IMR-90 (cell line): ENCODE measurements at places on chromosomes 13 and 19. TPM values are rescaled to one million over a fixed set of nuclear protein-coding genes. Genes with fewer than 3 reads are reported as not detected.
A peak's percentile ranks its signal among the peaks of the same experiment; 100 is the strongest.

DNA sequence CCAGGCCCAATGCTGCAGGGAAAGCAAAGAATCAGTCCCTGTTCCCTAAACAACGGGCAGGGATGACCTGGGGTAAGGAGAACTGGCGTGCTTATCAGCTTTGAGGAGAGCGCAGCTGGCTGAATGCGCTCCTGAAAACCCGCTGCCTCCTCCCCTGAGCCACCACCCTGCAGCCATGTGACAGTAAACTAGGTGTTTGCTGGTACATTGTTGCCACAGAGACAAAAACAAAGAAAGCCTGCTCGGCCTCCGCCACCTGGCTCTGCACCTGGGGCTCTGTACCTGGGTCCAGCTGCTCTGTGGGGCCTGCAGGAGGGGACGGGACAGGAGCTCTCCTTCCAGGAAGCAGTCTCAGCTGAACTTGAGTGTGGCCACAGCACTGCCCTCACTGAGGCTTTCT is 21.8 kb downstream of the MCF2L start:
- no peak for DNase-seq

Gene C19orf67
- total RNA-seq = not detected in 2 replicates

DNA sequence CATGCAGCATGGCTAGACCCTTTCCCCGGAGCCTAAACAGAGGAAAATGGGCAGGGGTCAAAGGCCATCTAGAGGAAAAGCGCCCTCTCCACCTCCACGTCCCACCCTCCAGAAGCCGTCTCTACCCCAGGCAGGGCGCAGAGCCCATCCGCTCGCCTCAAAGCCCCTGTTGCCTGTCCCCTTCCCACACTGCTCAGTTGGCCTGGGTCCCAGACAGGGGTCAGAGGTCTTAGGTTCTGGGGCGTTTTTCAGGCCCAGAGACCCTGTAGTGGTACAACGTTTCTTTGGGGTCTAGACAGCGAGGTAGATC is 285 bp downstream of the TMEM143 start:
- no peak for DNase-seq

GRCh38 chr13:88800505-88800904 is 1129.3 kb downstream of the SLITRK5 start:
- no peak for DNase-seq

DNA sequence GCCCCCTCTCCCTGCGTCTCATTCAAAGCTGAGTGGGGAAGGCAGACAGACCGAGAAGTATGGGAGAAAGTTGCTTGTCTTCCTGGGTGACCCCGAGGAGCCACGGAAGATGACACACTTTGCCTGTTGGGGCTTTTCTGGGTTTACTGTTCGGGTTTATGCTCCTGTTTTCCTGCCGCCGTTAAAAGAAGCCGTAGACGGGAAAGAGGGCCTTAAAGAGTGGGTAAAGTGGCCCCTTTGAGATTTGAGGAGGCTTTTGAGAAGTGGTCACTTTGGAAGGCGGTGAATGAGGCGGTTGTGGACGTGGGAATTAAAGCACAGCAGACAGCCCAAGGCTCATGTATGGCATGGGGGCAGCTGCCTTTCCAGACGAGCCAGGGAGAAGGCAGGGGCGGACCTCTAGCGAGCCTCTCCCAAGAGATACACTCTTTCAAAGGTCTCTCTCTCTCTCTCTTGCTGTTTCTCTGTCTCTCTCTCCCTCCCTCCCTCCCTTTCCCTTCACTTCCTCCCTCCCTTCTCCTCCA is 493 bp upstream of the LHFPL6 start:
- peak; percentile 24 for DNase-seq

DNA sequence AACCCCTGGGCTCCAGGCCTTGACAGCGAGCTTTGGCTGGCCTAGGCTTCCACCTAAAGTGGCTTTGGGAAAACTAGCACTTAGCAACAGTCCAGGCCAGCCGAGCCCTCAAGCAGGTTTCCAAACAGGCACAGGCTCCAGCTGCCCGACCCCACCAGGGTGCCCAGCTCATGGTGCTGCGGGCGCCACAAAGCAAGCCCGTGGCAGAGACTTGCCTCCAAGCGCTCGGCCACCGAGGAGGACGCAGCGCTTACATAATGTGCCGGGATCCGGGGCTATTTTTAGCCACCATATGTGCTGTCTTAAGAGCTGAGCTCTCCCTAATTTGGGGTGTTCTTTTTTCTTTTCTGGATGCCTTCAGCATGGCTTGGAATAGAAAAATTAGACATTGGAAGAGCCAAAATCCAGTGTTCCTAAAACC is 56.1 kb upstream of the F7 start:
- DNase-seq = no peak

- no peak for DNase-seq
These were observed 23.0 kb downstream of the ZNF568 start for GRCh38 chr19:36939153-36939552.

Gene FCER2
- total RNA-seq = not detected in 2 replicates

Gene ZNF547
- 4.4 and 5.6 TPM in 2 replicates for total RNA-seq

Gene CEACAM3
- total RNA-seq = not detected in 2 replicates

DNA sequence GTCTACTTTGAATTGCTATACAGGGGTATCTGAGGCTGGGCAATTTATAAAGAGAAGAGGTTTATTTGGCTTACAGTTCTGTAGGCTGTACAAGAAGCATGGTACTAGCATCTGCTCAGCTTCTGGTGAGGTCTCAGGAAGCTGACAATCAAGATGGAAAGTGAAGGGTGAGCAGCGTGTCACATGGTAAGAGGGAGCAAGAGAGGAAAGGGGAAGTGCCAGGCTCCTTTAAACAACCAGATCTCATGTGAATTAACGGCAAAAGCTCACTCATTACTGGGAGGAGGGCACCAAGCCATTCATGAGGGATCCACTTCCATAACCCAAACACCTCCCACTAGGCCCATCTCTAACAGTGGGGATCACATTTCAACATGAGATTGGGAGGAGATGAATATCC is 222.4 kb downstream of the TDRD3 start:
- no peak for DNase-seq

Gene ZNF69
- total RNA-seq = 10.8 and 12.0 TPM in 2 replicates

Gene KCNN4
- 0.54 and 0.83 TPM in 2 replicates for total RNA-seq

DNA sequence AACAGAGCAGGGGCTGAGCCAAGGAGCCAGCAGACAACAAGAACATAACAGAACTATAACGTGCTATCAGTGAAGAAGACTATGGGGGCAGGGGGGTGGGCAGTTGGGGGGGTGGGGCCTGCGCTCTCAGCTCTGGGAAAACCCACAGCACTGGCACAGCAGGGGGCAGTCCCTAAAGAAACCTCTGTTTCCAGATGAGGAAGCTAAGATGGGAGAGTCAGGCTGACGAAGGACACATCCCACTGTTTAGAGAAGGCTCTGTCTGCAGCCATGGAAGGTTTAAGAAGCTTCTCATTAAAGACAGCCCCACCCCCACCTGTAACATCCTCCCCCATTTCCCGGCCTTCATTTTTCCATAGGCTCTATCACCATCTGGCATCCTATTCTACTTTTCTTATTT is 7.1 kb upstream of the DOCK9 start:
- DNase-seq = no peak

- DNase-seq = no peak
These were observed 2.2 kb upstream of the TNFRSF19 start for GRCh38 chr13:23567906-23568460.

DNA sequence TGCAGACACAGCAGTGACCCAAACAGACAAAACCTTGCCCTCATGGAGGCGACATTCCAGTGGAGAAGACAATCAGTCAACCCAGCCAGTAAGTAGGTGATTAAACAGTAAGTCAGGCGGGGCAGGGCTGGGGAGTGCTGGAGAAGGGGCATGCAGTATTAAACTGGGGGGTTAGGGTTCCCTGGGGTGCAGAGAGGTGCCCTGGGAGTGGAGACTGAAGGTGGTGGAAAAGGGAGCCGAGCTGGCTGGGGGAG is 31.2 kb upstream of the FXYD3 start:
- DNase-seq = no peak

DNA sequence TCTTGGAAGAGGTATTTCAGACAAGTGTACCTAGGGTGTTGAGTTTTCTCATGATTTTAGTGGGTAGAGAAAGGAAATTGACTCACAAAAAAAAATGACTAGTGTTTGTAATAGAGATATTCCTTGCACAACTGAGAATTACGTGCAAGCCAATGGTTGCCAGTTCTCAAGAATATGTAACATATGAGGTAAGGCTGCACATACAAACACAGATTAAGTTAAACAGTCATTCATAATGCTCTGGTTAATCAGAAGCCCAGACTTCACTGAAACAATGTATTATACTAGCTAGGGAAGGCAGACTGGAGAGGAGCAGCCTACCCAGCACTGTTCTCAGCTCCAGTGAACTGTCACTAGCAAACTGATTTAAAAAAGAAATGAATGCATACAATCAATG is 418.3 kb downstream of the DIAPH3 start:
- DNase-seq = peak; percentile 78
